ENCODE measurements at places on chromosomes 5 and 9.

DNA sequence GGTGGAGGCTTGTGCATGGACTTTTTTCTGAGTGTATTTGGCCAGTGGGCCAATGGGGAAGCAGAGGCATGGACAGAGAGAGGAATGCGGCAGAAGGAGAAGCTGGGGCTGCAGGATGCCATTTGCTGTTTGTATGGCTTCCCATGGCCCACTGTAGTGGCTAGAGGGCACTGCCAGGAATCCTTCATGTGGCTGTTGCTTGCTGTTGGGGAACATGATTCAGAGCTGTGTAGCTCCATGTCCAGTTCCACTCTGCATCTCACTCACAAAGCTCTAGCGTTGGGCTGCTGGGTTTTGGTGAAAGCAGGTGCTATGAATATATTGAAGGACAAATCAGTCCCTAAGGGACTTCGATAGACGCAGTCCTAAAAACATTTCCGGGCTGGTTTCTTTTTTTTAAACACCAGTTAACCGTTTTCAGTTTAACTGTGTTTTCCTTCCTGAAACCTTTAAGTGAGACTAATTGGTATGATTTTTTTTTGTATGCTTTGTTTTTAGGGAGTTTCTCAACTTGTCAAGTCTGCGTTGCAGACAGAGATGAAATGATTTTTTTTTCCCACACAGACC lies 51.3 kb downstream of the SLC22A5 start:
- DNase-seq = no peak

- no peak for DNase-seq
Observed at GRCh38 chr5:88833371-88834130, 49.4 kb downstream of the MEF2C start.

GRCh38 chr5:31442058-31442745 lies 89.7 kb downstream of the DROSHA start:
- DNase-seq = no peak

- no peak for DNase-seq
Observed at GRCh38 chr5:179991106-179991505, 80.5 kb downstream of the RNF130 start.

GRCh38 chr5:39092581-39093351 lies 18.6 kb upstream of the RICTOR start:
- DNase-seq = no peak

GRCh38 chr9:77830618-77831285 lies 182.6 kb upstream of the GNA14 start:
- no peak for DNase-seq

GRCh38 chr5:28132151-28132550 lies 1093.8 kb upstream of the CDH9 start:
- no peak for DNase-seq

- no peak for DNase-seq
Observed at GRCh38 chr5:51027271-51027670, 356.0 kb upstream of the ISL1 start.

GRCh38 chr5:169795338-169795737 lies 158.3 kb downstream of the DOCK2 start:
- no peak for DNase-seq

- no peak for DNase-seq
Observed at GRCh38 chr5:153831973-153832372, 206.7 kb downstream of the FAM114A2 start.

DNA sequence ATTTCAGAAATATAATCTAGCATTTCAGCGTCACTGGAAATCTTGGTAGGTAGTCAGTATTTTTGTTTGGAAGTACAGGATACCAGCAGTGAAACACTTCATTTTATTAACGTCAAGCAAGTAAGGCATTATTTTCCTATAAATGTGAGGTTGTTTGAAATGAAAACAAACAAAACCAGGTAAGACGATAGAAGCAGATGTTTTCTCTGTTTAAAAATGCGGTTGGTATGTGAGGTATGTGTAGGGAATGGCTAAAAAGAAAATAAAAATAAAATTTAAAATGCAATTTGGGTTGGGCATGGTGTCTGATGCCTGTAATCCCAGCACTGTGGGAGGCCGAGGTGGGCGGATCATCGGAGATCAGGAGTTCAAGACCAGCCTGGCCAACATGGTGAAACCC lies 16.1 kb downstream of the GDA start:
- no peak for DNase-seq

- DNase-seq = no peak
Observed at GRCh38 chr9:113875459-113876150, 504 bp upstream of the ZNF618 start.

DNA sequence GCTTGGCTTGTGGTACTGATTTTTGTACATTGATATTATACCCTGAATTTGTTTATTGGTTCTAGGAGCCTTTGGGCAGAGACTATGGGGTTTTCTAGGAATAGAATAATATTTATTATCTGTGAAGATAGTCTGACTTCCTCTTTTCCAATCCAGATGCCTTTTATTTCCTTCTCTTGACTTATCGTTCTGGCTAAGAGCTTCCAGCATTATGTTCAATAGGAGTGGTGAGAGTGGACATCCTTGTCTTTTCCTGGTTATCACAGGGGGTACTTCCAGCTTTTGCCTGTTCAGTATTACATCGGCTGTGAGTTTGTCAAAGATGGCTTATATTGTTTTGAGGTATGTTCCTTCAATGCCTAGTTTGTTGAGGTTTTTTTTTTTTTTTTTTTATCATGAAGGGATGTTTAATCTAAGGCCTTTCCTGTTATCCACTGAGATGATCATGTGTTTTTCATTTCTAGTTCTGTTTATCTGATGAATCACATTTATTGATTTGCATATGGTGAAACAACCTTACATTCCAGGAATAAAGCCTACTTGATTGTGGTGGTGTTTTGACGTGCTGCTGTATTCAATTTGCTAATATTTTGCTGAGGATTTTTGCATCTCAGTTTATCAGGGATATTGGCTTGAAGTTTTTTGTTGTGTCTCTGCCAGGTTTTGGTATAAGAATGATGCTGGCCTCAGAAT lies 77.5 kb downstream of the CERT1 start:
- no peak for DNase-seq

GRCh38 chr5:6710070-6710469 lies 3.2 kb upstream of the TENT4A start:
- no peak for DNase-seq

GRCh38 chr5:157651623-157652376 lies 438 bp downstream of the SOX30 start:
- DNase-seq = peak; percentile 49

DNA sequence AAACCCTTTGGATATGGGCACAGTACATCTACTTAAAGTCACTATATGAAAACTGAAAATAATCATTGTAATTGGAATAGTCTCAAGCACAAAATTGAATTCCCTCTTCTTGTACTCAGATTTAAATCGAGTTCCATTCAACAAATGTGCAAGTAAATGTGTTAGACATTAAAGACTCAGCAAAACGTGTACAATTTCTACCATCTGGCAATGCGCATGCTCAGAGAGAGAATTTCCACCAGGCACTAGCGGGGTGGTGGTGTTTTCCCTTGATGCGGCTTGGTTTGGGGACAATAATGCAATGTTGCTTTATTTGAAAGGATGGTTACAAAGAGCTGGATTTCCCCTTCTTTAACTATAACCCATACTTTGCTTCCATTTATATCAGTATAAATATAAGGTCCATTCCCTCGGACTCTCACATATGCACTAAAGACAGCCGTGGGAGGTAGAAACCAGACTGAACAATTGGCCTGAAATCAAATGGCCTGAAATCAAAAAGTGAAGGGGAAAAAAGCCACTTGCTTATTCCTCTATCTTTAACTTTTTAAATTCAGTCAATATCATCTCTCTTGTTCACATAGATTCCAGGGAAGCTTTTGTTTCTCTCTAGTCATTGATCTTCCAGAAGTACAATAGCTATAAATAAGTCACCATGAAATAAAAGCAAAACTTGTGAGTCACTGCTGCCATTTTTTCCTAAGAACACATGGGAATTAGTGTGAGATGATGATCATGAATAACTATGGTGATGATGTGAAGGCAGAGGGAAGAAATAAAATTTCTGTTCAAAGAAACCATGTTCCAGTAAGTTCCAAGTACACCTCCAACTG lies 59.2 kb downstream of the ADAMTS12 start:
- no peak for DNase-seq

DNA sequence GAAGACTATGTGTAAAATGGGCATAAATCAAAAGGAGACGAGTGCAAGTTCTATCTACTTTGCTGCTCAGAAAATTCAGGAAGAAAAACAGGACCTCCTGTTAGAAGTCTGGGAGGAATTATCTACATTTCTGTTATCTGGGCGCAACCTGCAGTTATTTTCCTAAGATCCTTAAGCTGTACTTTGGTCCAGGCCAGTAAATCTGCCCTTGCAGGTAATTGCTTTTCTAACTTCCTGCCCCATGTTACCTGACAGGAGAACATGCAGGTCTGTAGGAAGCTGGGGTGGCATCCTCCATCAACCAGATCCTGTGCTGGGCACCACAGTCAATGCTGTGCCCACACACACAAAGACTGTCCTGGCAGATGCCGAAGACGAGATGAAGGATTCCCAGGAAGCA lies 5.7 kb downstream of the CCNJL start:
- no peak for DNase-seq

DNA sequence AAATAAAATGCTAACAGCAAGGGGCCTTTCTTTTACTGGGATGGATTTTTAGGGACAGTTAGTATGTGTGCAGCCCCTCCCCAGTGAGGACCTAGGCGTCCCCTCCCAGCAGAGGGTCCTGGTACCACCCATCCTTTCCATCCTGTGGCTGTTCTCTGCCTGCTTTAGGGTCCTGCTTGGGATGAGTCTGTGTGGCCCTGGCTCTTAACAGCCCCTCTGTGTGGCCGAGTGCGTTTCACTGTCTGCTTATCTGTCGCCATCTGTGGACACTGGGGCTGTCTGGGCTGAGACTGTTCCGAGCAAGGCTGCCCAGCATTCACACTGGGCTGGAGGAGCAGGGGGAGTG lies 17.0 kb downstream of the WNK2 start:
- DNase-seq = no peak
